Hematopoietic multipotent progenitor cell treated with erythropoietin and hydrocortisone succinate and interleukin-3 and kit ligand, for 8 days (in vitro differentiated cells): ENCODE measurements at places on chromosomes 2 and 18.

DNA sequence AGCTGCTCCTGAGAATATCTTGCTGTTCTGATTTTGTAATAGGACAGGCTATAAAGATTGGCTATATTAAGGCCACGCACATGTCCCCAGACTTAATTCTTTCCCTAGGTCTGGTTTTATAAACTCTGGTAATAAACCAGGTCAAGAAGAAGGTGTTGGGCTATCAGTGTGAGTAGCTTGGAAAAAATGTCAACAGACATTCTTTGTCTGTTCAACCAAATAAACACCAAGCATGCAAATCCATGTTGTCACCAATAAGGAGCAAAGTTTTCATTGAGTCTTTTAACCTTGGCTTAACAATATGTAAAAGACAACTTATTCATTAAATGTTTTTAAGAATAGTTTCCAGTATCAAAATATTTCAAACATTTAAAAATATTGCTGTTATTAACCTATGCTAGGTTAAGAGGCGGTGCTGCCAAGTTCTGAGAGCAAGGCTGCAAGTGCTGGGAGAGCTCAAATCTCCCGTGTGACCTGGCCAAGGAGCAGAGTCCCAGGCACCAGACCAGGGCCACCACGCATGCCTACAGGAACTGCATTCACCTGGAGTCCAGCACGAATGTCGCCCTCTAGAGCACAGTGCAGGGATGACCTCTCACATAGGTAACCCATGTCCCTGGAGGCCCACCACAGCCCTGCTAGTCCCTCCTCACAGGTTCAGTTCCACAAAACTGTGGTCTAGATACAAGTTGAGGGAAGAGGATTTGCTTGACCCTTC lies 120.5 kb upstream of the POU3F3 start:
- DNase-seq, result peak; percentile 45

GRCh38 chr2:191790737-191791136 lies 56.2 kb downstream of the CAVIN2 start:
- DNase-seq, result no peak

DNA sequence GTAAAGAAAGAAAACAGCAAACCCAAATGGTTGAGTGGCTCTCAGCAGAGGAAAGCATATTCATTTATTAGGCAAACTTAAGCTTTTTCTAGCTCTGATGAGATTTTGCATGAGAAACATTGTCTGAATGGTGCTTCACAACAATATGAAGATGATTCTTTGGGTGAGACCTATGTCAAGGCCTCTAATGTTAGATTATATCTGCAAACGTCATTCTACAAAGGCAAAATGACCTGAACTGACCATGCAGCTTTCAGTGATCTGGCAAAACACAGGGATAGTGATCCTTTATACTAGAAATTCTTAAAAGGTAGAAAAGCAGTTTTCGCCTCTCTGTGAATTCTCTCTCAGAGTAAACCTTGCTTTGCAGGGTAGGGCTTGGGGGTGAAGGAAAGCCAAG lies 11.7 kb downstream of the RHBDD1 start:
- DNase-seq, result no peak

GRCh38 chr18:41266616-41267015 lies 688.4 kb upstream of the PIK3C3 start:
- DNase-seq, result no peak

DNA sequence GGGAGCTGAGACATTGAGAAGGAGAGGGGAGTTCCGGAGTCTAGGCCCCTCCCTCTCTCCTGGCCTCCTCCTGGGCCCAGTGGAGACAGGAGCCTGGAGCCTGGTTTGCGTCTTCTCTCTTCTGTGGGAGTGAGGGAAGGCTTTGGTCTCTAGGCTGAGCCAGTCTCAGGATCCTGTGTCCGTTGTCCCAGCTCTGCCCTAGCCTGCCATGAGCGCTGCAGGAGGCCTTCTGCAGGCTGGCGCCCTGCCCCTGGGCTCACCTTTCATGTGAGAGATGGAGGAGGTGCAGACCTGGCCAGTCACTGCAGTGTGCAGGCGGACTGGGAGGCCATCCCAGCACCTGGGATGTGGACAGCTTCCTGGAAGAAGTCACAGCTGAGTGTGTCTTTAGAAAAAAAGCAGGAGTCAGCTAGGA lies 8.7 kb downstream of the IMPA2 start:
- DNase-seq, result no peak

DNA sequence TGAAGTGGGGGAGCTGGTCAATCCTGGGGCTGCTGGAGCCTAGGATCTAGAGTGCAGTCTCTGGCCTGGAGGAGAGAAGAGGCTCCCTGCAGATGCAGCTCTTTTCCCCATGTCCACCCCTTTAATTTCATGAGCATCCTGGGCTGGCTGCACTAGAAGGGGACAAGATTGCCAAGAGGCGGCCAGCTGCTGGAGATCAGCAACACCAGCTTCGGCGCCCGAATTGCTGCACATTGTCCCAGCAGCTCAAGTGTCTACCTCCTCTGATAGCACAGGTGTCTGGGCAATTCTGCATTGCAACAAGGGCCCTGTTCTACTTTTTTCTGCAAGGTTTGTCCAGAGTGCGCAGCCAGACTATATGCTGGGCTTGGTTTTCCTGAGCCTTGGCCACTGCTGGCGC lies 125.7 kb downstream of the AGAP1 start:
- no peak for DNase-seq

DNA sequence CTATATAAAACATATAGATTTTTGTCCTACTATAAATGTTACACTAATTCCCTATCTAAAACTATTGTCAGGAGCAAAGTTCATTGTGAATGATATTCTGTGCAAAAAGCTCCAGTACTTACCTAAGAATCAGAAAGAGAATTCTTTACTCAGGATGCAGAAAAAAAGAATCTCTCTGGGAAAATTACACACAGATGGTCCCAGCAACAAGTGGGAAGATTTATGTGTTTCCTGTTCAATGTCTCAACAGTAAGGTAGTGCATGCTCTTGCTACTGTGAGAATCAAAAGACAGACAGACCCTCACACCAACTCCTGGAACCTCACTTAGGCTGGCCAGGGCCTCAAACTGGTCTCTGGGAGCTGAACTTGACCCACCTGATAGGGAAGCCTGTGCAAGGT lies 11.2 kb upstream of the NAPG start:
- no peak for DNase-seq
